Right atrium auricular region (tissue), 2 donors: ENCODE measurements at places on chromosomes 6 and 20. TPM values are rescaled to one million over a fixed set of nuclear protein-coding genes. Genes with fewer than 3 reads are reported as not detected.
A peak's percentile ranks its signal among the peaks of the same experiment; 100 is the strongest.

KPNA5 gene
- total RNA-seq, result 6.9 TPM

RPN2 gene
- 129 TPM for total RNA-seq

PREP gene
- total RNA-seq, result 13.7 TPM

CYP24A1 gene
- total RNA-seq, result 0.24 TPM

COX4I2 gene
- total RNA-seq, result 9.0 TPM

GHRH gene
- 3.6 TPM for total RNA-seq

C6orf52 gene
- total RNA-seq, result not detected

ANGPT4 gene
- 0.11 TPM for total RNA-seq

DNA sequence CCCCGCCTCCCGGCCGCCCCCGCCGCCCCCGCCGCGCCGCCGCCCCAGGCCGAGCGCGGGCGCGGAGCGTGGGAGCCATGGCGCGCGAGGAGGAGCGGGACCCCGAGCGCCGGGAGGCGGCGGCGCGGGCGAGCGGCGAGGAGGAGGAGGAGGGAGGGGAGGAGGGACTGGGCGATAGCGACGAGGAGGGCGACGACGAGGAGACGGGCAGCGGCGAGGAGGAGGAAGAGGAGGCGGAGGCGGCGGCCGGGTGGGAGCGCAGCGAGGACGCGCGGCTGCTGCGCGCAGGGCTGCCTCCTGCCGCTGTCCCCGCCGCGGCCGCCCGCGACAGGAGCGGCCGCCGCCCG, at the start of gene SLC24A3:
SLC24A3 (plus strand) TSS at position 174 of the 347 bp plus-strand sequence.
- no peak for DNase-seq

GRCh38 chr20:57985278-57985677, 243.2 kb downstream of the ANKRD60 start:
- no peak for DNase-seq

DNA sequence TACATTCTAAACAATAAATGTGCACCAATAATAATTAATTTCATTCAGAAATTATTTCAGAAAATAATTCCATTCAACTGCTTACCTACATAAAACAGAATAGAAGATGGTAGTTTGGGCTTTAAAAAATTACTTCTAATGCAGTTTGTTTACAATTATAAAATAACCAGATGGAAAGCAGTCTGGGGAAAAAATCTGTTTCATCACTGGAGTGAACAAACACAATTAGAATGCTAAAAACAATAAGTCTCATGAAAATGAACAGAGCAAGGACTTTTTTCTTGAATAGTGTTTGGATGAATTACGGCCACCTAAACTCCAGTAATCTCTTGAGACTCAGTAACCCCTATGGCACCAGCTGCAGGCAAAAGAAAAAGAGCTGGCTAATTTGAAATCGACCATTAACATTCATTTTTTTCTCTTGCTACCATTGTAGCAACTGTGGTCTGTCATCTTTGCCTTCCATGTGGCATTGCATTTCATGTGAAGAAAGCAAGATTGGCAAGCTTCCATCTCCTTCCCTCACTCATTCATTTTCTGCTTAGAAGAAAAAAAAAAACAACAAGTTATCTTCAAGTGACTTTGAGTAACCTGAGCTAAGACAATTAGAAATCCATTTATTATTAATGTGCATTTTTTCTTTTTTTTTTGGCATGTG, 88.4 kb upstream of the CEP85L start:
- DNase-seq, result no peak

DNA sequence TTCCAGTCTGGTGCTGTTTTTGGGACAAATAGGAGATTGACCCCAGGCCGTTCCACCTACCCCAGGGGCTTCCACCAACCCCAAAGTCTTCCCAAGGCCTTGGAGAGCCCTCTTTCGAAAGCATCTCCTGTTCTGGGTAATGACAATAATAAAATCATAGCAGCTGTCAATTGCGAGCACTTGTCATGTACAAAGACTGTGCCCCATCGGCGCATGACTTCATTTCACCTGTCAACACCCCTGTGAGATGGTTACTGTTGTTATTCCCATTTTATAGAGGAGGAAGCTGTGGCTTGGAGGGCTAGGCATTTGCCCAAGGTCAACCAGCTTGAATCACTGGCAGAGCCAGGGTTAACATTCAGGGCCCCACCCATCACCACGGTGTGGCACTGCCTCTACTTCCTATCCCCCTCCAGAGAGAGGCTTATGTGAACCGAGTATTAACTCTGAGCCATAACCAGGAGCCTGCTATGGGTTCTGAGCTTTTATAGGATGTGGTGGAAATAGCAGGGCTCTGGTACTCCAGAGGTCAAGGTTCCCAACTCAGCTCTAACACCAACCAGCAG, 51.2 kb downstream of the HNF4A start:
- DNase-seq, result no peak

DNA sequence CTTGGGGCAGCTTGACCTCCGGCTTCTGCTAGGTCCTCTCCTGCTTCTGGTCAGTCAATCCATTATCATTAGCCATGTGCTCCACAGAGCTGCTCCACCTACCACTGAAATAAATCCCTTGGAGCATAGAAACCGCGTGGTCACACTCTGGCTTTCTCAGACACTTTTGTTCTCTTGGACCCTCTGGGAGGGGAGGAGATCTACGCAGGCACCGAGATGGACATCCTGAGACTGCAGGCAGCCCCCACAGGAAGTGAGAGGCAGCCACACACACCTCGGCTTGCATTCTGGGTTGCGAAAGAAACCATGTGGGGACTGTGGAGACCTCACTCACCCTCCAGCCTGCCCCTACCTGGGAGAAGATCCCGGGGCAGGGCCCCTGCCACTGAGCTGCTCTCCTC, 79.5 kb downstream of the FYN start:
- no peak for DNase-seq

- DNase-seq, result no peak
These were observed 954 bp downstream of the HSD17B8 start for GRCh38 chr6:33205191-33206026.

DNA sequence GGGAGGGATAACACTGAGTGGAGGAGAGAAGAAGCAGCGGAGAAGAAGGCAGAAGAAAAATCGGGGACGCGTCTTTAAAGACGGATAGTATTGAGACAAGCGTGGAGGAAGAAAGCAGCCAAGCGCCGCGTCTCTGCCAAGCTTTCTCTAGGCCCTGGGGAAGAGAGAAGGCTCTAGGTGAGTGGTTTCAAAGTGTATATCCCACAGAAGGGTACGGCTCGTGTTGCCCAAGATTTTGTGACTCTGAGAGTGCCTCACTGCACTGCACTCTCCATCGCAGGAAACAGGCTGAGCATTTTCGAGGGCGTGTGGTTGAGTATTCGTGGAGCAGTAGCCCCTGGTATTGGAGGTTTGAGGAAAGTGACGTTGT, 185.4 kb downstream of the TRIM27 start:
- no peak for DNase-seq

- no peak for DNase-seq
These were observed 577.8 kb downstream of the MAFB start for GRCh38 chr20:40111282-40111681.

- no peak for DNase-seq
These were observed 215.1 kb upstream of the TBX18 start for GRCh38 chr6:84979541-84979940.

DNA sequence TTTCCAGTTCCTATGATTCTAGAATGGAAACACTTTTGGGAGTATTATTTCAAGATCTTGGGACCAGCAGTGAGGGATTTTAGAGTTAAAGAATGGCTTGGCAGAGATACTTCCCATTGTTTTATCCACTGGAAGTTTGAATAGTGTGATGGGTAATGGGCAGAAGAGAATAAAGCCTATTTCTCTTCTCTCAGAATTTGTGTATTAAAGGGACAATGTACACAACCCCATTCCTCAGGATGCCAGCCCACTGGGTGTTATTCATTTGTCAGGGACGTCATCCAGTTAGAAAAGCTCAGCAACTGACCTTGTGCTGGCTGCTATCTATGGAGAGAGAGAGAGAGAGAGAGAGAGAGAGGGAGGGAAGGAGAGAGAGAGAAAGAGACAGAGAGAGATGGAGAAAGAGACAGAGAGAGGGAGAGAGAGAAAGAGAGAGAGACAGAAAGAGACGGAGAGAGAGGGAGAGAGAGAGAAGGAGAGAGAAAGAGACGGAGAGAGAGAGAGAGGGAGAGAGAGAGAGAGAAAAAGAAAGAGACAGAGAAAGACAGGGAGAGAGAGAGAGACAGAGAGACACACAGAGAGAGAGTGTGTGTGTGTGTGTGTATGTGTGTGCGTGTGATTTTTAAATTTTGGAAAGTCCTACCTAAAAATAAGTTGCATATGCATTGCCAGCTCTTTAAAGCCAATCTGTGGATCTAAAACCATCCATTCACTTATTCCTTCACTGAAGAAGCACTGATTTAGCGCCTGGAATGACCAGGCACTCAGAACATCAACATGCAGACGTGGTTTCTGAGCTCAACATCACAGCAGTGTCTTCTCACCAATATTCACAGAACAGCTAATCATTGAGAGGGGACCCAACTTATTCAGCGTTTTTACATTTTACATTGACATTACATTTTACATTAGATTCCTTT, 388.8 kb downstream of the THBS2 start:
- no peak for DNase-seq

DNA sequence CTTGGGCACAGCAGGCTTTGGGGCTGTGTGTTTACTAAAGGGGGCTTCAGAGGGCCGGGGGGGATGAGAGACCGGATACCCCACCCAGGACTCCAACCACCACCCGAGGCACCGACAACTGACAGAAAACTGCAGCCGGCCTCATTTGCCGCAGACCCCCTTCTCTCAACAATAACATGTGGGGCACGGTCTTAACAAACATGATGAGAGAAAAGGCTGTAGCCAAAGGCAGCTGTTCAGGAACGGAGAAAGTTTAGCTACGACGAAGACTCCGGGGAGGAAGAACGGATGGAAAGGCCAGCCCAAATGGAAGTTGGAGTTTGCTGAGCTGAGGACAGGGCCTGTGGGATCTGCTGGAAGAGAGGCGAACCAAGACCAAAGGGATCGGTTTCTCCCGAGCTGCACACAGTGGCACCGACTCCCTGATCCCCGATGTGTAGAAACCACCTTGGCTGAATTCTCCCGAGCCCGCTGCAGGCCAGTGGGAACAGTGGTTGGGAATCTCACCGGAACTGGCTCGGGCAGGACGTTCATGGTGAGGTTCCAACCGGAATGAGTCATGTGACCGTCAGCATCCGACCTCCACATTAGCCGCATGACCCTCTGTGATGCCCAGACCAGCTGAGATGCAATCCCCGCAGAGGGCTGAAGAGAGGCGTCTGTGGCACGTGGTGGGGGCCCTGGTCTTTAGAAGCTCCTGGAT, 359.3 kb downstream of the TAF4 start:
- DNase-seq, result no peak

GRCh38 chr6:9404351-9405146, 969.2 kb upstream of the SLC35B3 start:
- no peak for DNase-seq

- no peak for DNase-seq
These were observed 545.6 kb upstream of the MAP3K7 start for GRCh38 chr6:91132461-91132860.

DNA sequence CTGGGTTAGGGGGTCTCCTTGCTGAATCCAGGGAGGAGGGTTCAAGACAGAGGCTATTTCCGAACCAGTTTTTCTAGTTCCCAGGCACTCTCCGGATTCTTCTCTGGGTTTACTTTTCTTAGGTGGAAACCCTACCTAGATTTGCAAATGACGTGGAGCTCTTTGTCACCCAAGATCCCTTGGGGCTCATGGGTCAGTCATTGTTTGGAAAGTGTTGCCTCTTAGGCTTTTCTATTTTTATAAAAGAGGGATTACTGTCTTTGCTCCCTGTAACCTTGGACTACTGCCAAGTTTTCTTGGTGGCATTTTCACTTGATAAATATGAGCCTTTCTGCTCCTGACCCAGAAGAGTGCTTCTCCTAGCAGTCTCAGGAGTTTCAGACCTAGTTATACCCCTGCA, 33.6 kb downstream of the FAM209B start:
- no peak for DNase-seq

- DNase-seq, result no peak
These were observed 338.3 kb upstream of the CHD6 start for GRCh38 chr20:41956338-41957074.

DNA sequence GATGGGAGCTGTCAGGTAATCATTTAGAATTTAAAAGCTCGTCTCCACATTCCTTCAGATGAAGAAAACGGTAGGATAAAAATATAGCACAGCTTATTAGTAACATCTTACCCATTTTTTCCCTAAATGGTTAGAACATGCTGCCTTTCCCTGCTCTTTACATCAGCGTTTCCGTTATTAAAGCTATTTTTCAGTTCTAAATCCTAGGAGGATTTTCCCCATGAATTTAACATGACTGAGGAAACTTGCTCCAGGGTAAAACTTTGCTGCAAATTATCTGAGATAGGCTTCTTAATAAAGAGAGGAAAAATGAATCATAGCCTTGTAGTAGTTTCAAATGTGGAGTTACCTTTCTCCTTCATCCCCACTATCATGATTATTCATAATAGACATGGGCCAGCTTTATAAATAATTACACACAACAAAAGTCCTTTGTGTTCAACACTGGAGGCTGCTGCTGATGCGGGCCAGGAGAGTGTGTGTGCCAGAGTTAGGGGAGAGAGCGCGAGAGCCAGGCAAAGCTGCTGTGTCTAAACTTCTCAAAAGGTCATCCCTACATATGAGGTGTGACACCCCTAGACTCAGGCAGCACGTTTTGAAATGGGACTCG, 24.4 kb downstream of the MYLIP start:
- no peak for DNase-seq

DNA sequence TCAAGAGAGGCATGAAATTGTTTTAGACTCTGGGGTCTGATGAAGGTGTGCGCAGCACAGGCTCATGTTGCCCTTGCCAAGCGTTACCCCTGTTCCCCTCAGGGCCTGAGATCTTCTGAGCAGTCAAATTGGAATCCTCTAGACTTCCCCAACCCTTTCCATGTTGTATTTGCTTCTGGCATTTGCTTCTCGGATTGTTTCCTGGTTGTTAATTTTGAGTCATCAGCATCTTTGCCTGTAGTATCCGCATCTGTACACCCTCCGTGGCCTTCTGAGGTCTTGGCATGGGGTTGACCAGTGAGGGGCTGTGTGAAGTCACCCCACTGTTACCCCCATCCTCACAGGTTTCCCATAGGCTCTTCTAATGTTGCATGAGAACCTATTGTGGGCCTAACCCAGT, 40.9 kb downstream of the SLC24A3 start:
- no peak for DNase-seq

DNA sequence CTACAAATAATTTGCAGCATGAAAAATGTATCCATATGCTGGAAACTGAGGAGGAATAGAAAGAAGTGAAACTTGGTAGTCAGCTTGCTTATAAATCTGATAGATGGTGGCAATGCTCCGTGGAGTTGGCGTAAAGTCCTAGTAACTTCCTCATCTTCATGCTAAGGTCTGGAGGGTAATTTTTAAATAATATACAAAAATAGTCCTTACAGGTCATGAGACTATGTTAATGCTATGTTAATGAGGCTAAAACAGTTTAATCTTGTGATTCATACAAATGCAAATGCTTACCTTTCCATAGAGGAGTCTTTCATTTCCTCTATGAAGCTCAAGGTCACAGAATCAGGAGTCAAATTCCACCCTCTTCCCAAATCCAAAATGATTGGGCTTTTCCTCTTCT, 9.4 kb upstream of the CRIP3 start:
- DNase-seq, result no peak

DNA sequence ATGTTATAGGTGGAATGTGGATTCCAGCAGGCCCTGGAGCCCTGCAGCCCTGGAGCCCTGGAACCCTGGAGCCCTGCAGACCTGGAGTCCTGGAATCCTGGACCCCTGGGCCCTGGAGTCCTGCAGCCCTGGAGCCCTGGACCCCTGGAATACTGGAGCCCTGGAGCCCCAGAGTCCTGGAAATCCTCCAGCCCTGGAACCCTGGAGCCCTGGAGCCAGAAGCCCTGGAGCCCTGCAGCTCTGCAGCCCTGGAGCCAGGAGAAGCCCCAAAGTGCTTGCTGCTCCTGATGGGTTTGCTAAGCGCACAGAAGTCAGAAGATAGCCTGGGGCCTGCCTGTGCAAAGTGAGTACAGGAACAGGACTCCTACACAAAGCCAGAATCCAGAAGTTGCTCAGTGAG, 223.1 kb upstream of the PDE10A start:
- peak; percentile 52 for DNase-seq
